ENCODE measurements at places on chromosomes 13 and 19.

- no peak for DNase-seq
Measured at GRCh38 chr13:68128297-68128915, 898.3 kb upstream of the PCDH9 start.

- DNase-seq = no peak
Measured at GRCh38 chr19:35168196-35168595, 13.7 kb downstream of the FXYD5 start.

- DNase-seq = no peak
Measured at GRCh38 chr19:49727217-49728030, 35.7 kb downstream of the TSKS start.

DNA sequence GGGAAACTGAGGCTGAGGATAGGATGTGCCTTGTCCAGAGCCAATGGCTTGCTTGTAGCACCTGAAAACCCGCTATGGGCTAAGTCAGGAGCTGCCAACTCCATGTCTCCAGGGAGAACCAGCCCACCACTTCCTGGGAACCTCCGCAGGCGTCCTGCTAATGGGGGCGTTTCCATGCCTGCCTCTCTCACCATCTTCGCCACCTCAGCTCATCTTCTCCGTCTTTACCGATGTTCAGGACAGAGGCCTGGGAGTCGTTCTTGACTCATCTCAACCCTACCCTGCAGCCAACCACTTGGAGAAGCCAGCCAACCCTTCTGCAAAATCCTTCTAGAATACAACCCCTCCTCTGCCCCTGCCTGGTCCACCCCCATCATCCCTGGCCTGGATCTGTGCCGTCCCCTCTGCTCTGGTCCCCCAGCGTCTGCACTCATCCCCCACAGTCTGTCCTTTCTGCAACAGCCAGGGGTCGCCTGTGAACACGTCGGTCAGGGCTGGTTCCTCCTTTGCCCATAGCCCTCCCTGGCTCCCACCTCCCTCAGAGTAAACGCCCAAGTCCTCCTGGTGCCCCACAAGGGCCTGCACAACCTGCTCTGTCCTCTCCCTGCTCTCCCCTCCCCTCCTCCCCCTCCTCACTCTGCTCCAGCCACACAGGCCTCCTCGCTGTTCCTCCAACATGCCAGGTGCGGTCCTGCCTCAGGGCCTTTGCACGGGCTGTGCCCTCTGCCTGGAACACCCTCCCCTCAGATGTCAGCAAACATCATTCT lies 31.0 kb downstream of the PTPRS start:
- no peak for DNase-seq

DNA sequence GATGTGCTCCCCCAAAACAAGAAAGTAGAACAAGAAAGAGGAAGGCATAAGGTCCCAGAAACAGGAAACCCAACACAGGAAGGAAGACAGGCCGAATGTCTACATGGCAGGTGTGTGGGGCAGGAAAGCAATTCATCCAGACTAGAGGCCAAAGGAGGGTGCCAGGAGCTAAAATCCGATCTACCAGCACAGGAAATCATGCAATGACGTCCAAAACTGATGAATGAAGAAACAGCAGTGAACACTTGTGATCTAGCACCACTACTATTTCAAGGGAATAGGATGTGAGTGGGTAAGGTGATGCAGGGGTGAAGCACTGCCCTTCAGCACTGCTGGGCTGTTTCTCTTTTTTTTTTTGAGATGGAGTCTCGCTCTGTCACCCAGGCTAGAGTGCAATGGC lies 59.1 kb downstream of the DOCK9 start:
- no peak for DNase-seq

DNA sequence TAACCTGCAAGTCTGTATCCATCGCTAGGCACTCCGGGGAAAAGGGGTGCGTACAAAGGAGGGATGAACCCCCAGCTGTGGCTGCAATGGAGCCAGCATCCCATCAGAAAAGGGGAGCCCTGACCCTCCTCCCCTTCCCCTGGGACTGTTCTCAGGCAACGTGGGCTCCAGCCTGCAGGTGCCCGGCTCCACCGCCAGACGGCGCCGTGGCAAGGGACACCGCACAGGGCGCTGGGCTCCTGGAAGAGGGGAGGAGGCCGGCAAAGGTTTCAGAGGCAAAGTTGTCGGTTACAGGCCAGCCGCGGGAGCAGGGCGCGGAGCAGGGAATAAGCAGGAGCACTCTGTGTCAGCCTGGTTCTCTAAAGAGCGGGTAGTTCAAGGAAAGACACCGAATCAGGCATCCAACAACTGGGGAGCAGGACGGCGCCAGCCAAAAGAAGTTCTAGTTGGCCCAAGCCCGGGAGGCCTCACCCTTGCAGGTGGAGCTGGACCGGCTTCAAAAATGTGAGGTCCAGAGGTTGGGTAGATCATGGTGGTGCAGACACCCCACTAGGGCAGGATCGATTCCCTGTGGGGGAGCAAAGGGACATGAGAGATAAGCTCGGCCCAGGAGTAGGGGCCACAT lies 53.0 kb upstream of the ATP12A start:
- no peak for DNase-seq

GRCh38 chr13:114111577-114111976 lies 20.8 kb downstream of the RASA3 start:
- no peak for DNase-seq

DNA sequence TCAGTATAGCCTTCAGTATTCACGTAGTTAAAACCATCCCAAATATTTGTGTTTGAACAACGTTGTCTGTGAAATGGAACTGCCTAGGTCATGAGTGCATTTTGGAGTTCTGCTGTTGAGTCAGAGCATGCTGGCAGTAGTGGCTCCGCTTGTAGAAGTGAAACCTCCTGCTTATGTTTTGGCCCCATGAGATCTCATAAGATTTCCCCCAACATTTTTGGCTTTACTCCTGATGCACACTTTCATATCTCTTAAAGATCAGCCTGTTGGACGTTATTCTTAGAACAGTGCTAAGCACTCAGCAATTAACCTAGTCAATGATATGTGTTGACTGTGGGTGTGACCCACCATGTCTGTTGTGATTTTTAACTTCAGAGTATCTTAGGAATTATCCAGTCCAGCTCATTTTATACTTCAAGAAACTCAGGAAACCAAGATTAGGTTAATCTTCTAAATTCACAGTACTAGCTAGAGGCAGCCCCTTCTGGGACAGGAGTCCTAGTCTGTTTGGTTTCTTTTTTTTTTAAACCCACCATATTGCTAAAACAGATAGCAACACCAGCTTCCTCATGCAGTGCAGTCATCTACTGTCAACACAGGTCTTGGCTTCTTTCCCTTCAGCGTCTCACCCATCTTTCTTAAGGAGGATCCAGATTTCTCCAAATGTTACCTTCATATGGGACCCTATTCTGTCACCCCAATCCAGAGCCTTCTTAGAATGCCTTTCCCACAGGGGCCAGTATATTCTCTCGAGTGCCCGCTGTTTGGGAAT lies 26.2 kb downstream of the RAP2A start:
- DNase-seq = no peak

GRCh38 chr19:18954094-18954493 lies 13.1 kb upstream of the HOMER3 start:
- no peak for DNase-seq

DNA sequence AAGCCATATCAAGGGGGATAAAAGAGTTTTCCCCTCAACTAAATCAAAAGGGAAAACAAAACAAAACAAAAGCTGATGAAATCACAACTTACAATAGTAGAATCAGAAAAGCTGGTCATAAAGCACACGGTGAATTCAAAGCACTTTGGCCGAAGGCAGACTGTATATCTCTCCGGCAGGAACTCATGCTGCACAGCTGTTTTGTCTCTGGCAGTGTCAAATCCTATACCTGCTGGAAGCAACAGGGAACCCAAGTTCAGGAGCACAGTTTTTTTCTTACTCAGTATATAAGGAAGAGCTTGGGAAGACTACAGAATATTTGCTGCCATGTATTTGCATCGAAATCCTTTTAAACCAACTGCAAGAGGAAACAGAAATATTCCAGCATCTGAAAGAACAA lies 213.7 kb downstream of the RFC3 start:
- no peak for DNase-seq

DNA sequence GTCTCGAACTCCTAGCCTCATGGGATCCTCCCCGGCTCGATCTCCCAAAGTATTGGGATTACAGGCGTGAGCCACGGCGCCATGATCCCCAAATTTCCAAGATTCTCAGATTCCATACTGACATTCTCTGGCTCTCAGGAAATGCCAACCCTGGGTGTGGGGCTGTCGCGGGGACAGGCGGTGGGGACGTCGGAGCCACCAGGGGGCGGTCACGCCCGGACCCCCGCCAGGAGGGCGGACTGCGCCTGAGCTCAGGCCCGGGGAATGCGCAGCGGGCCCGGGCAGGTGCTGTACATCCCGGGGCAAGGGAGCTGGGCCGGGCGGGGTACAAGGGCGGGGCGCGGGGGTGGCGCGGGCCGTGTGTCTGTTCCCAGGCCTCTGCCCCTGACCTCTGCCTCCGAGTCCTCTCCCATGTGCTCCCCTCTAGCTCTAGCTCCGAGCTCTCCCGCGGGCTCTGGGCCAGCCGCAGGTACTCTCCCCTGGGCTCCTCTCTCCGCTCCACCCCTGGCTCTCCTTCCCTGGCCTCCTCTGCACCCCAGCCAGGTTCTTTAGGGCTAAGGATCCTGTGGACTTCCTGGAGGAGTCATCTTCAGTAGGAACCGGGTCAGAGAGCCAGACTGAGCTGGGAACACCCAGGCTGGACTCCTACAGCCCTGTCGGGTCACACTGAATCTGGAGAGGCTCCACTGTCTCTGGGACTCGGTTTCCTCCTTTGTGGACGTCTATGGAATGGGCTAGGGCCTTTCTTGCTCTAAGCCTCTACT lies 2.4 kb downstream of the PPP1R13L start:
- peak; percentile 58 for DNase-seq

All from pancreas (tissue), 10 donors.